ENCODE measurements at places on chromosomes 1 and 21.

GRCh38 chr1:56780128-56780750, 39.0 kb downstream of the FYB2 start:
- no peak for DNase-seq

GRCh38 chr1:174812656-174813055, 187.1 kb upstream of the CACYBP start:
- DNase-seq = peak; percentile 29

- no peak for DNase-seq
Measured at GRCh38 chr21:14358775-14359174, 24.2 kb downstream of the HSPA13 start.

GRCh38 chr1:178725466-178726086, 532 bp downstream of the RALGPS2 start:
- peak; percentile 47 for DNase-seq

DNA sequence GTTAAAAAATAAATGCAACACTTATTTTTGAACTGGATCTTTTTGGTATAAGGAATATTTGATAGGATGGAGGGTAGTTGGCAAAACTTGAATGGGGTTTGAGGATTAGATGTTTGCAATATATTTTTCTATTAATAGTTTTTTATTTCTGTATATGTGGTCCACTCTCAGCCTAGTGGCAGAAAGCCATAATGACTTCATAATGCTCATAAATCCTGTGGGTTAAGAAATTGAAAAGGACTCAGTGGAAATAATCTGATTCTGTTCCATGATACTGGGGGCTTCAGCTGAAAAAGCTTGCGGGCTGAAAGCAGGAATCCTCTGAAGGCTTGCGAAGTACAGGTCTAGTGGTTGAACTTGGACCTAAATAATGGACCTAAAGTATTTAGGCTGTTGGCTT, 1028.6 kb upstream of the PRMT6 start:
- DNase-seq = no peak

DNA sequence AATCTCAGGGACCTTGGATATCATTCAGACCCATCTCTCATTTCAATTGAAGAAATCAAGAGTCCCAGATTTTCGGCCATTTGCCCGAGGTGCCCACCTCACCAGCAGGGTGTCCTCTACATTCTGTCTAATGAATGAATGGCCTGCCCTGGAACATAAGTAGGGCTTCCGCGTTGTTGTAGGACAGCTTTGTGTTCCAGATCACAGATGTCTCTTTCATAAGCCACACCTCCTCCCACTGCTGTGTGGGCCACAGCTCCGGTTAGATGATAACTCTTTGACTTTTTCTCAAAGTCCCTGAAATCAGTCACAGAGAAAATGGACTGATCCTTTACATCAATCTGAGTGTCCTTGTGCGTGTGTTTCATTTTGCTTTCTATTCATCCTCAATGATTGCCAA, 144.4 kb downstream of the RGS7 start:
- no peak for DNase-seq

GRCh38 chr1:178376008-178376407, 120.8 kb downstream of the CLEC20A start:
- no peak for DNase-seq

- DNase-seq = no peak
Measured at GRCh38 chr1:193462629-193463320, 276.4 kb upstream of the B3GALT2 start.

DNA sequence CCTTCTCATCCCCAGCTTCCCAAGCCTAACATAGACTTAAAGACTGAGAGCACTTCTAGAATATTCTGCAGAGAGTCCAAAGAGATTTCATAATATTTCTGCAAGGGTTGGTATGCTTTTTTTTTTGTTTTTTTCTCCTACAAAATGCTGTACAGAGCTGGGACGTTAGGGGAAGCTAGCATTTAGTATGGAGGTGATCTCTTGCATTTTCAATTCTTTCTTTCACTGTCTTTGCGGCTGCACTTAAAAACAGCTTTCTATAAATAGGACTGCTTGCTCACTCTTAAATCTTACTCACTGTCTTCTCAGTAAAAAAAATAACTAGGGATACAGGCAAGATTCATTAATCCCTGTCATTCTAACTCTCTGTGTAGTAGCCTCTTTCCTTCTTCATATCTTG, 7.4 kb downstream of the DSCAM start:
- peak; percentile 51 for DNase-seq

DNA sequence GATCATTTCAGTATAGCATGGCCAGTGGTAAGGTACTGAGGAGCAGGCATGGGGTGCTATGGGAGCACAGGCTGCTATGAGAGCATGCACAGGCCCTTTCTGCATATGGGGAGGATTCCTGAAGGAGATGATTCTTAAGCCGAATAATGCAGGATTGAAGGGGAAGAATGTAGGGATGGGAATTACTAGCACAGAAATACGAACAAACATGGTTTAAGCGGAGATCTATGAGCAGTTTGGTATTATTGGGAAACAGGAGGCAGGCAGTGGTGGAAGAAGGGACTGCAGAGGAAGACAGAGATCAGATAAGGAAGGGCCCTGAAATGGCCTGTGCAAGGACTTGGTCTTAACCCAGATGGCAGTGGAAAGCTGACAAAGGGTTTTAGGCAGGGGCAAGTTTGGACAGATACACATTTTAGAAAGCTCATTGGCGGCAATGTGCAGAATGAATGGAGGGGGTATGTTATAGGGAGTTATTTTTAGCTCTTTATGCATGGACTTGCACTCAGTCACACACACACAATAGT, 1.7 kb downstream of the OSCP1 start:
- no peak for DNase-seq

GRCh38 chr1:5680600-5680999, 311.6 kb downstream of the NPHP4 start:
- DNase-seq = no peak

GRCh38 chr1:208166340-208167138, 77.6 kb downstream of the PLXNA2 start:
- DNase-seq = no peak

GRCh38 chr21:45947296-45947695, 34.3 kb upstream of the COL6A1 start:
- no peak for DNase-seq

DNA sequence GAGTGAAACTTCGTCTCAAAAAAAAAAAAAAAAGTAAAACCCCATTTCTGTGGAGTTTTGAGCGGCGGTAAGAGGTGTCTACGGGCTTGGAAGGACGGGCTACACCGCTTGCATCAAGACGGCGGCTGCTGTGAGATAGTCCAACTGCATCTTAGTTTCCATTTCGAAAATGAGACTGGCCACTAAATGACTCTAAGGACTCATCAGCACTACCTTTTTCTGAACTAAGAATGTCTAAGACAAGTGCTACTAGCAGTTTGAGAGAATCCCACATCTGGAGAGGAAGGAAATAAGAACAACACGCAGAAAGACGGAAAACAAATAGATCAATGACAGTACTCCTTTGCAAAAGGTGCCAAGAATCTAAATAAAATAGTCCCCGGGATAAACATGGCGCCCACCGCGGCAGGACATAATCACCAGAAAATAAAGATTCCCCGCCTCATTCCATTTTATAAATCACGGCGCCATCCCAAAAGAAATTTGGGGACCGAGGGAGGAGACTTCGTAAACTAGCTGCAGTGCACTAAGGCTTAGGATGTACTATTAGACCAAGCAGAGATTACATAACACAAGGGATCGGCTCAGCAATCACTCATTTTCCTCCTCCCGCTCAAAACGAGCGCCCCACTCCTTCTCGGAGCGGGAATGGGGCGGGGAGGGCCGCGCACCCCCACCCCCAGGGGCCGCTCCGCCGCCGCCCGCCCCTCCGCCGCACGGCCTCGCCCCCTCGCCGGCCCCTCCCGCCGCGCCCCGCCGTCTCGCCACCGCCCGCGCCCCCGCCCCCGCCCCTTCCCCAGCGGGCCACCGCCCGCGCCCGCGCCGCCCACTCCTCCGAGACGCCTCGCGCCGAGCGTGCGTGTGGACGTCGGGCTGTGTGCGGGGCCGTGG, 1.1 kb downstream of the POGZ start:
- peak; percentile 87 for DNase-seq

GRCh38 chr1:59438058-59438560, 141.2 kb downstream of the FGGY start:
- no peak for DNase-seq

- DNase-seq = peak; percentile 83
Measured at GRCh38 chr1:33918368-33918767, 54.5 kb downstream of the HMGB4 start.

DNA sequence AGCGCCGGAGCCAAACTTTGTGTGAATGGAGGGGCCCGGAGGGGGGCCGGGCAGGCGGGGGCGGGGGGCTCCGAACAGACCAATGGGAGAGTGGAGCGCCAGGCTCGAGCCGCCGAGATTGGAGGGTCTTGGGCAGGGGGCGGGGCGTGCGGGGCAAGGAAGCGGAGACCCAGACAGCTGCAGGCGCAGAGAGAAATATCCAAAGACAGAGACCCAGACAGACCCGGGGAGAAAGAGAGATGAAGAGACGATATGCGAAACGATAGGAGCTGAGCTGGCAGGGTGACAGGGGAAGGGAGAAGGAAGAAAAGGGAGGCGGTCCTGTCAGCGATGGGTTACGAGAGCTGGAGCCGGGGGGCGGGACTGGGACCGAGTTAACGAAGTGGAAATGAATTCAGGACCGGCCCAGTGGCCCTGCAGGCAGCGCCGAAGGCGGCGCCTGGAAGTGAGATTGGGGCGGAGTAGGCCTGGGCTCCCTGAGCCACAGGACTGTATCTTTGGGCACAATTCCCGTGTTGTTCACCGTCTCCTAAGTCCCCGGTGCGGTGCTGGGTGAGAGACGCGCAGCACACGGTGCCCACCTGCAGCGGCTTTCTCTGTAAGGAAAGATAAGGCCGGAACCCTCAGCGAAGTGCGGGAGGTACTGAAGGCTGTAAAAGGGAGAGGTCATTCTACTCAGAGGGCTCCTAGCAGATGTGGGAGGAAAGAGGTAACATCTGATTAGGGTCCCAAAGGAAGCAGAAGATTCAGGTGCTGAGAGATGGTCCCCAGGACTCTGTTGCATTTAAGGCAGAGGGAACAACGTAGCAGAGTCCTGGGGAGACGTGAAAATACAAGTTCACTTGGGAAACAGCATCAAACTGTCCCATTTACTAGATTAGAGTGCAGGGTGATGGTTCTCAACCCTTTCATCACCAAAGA, 543 bp upstream of the KCNJ10 start:
- DNase-seq = peak; percentile 67

GRCh38 chr1:21935393-21935804, 1.7 kb downstream of the HSPG2 start:
- DNase-seq = peak; percentile 78

- DNase-seq = no peak
Measured at GRCh38 chr1:2948751-2949680, 72.3 kb upstream of the ACTRT2 start.

GRCh38 chr1:101484689-101485338, 248.0 kb downstream of the S1PR1 start:
- no peak for DNase-seq

GRCh38 chr1:183554577-183554976, 35.7 kb downstream of the NCF2 start:
- no peak for DNase-seq

DNA sequence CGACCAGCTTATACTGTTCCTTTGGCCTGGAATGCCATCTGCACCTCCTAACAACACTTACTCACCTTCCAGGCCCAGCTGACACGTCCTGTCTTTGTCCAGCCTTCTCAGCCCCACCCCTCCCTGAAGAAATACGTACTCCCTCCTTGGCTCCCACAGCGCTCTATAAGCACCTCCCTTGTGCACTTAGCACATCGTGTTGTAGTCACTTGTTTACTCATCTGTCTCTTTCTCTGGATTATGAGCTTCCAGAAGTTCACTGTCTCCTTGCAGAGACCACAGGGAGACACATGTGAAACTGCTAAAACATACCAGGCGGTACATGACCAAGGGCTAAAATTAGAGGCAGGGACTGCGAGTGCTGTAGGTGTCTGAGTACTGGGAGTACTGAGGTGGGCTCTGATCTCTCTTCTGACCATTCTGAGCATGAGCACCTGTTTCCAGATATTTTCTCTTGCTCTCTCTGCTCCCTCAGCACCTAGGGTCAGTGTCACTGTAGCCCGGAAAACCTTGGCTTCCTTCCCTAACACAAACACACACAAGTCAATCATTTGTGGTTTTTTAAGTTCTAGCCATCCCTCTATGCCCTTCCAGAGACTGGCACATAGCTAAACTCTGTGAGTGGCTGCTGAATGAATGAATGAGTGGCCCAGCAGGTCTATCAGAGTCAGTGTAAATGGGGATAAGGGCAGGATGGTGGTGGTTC, 5.1 kb downstream of the DCST1 start:
- peak; percentile 48 for DNase-seq

Data from EH (cell line).